ENCODE measurements at places on chromosomes 4 and X. TPM values are rescaled to one million over a fixed set of nuclear protein-coding genes. Genes with fewer than 3 reads are reported as not detected.

- no peaks in the 10 kb centered on the region for H3K36me3 ChIP-seq
- no peak overlapping the region for H3K4me3 ChIP-seq
- H3K27me3 ChIP-seq = no peaks in the 10 kb centered on the region
- DNase-seq = no peak
- no peaks in the 10 kb centered on the region for H3K4me1 ChIP-seq
- no peak overlapping the region for H3K27ac ChIP-seq
Observed at GRCh38 chr4:174434455-174434854, 87.8 kb downstream of the HPGD start.

The GASK1B gene
- total RNA-seq = 40.4 TPM

DNA sequence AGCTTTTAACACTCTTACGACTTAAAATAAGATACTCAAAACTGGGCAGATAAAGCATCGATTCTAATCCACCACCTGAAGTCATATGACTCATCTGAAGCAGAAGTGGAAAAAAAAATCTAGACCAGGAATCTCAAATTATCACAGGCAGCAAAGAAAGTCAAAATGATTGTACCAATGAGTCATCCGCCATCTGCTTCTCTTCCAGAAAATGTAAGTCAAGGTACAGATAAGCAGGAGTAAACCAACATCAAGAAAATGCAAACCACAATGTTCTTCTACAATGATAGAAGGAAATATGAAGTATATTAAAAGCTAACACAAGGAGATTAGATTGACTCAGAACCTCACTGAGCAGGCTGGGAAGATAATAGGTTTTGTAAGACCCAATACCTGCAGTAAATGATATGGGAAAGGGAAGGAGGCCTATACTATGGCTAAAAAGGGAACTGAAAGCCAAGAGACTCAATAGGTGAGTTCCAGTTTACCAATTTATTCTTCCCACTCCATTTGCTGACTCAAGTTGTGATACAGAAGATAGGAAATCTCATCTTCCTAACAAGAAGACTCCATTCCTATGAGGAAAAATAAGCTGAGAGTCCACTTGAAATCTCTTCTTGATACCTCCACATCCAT lies 88.4 kb upstream of the TET2 start:
- no peaks in the 10 kb centered on the region for H3K36me3 ChIP-seq
- H3K27me3 ChIP-seq = no peaks in the 10 kb centered on the region
- H3K4me1 ChIP-seq = no peaks in the 10 kb centered on the region
- no peak for DNase-seq

- no peak overlapping the region for H3K4me3 ChIP-seq
- no peak overlapping the region for H3K27ac ChIP-seq
- H3K27me3 ChIP-seq = peaks cover 1% of the 10 kb centered on the region
- no peaks in the 10 kb centered on the region for H3K36me3 ChIP-seq
Observed at GRCh38 chr4:182548156-182548555, 305.0 kb downstream of the TENM3 start.

All from HepG2 (cell line).